ENCODE measurements at places on chromosomes 2 and 18.

- no peak for DNase-seq
These were observed 119.2 kb downstream of the INHBB start for GRCh38 chr2:120465012-120465700.

- DNase-seq, result no peak
These were observed 3.9 kb downstream of the INPP4A start for GRCh38 chr2:98448441-98449145.

DNA sequence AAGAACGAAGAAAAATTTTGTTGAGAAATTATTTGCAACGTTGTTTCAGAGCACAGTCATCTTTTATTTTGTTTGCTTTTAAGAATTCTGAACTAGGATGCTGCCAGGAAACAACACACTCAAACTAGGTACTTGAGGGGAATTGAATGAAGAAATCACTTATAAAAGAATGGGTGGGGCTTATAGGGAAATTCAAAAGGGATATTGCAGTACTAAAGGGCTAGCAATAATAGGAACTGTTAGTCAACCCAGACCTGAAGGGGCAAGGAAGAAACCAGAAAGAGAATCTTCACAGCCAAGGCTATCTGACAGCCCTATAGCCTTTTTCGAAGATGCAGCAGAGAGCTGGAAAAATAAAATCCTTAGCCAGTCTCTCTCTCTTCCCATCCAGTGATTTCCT lies 179.3 kb downstream of the RPRM start:
- DNase-seq, result no peak

DNA sequence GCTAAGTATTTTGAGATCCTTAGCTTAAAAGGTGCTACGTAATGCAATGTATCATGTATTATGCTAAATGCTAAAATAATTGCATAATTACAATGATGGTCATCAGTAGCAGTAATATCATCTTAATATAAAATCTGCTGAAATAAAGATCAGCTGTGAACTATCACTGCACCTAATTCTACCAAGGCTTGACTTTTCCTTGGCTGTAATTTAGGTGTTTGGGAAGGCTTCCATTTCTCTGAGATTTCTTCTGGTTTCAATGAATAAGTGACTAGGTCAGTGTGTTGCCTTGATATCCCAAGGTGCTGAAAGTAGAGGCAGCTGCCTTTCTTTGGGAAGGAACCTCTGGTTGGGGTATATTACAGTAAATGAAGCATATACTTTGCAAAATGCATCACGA lies 376.1 kb downstream of the STK39 start:
- no peak for DNase-seq

- no peak for DNase-seq
These were observed 36.3 kb downstream of the MOGAT1 start for GRCh38 chr2:222707689-222708273.
